Smooth muscle cell of the brain vasculature (primary cell): ENCODE measurements at places on chromosomes 12 and 14.
A peak's percentile ranks its signal among the peaks of the same experiment; 100 is the strongest.

- no peak for DNase-seq
Observed at GRCh38 chr12:64877363-64878004, 53.0 kb downstream of the TBC1D30 start.

DNA sequence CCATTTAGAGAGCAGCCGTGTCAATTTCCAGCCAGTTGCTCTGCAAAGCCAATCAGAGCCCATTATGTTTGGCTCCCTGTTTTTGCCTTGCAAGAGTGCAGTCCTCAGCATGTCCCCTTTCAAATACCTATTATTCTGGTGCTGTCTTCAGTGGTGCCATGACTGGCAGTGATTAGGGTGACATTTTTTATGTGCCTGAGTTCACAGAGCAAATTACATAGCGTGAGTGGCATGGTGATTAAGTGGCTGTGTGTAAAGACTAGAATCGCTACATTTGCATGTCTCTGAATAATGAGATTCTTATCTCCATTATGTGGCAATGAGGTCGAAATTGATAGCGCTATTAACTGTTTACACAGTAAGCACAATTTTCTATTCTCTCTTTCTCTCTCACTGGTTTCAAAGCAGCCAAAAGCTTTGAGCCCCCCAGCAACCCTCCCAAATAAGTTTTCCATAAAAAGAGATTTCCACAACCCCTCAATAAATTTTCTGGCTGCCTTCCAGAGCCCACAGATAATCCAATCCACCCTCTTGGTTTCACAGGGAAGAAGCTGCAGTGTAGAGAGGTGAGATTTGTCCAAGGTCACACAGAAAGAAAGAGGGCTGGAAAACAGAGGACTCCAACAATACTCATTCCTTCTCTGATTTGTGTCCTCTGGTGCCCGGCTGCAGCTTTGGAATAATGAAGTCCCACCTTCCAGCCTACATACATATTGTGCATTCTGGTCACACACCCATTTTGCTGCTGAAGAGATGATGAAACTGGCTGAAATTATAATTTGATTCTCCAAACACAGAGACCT is 58.8 kb upstream of the NUDT4 start:
- no peak for DNase-seq

DNA sequence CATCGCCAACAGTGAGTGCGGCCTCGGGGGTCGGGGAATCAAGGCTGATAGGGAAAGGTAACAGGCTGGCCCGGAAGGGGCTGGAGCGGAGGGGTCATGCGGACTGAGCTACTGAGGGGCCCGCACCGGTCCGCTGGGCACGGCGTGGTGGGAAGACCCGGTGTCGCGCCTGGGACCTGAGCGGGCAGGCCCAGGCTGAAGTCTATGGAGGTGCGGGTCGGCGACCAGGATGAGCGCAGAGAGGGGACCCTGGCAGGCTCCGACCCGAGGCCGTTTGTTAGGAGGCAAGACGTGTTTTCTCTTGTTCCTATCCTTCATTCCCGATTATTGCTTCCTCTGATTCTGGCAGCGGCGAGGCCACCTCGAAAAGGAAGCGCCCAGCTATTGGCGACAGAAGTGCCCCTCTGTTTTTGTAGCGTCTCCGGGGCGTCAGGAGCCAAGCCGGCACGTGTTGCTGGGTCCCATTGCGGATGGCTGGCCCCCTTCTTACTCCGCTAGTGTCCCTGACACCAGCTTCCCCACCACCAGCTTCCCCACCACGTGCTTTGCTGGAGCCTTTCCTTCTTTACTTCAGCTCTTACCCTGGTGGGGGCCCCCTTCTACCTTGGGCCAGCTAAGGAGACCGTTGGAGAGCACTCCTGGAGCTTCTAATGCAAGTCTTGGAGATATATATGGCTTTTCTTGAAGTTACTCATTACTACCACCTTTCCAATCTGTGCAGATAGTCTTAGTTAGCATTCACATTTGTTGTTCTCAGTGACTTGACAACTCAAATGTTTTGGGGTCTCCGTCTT is 653 bp downstream of the PA2G4 start:
- DNase-seq = no peak

DNA sequence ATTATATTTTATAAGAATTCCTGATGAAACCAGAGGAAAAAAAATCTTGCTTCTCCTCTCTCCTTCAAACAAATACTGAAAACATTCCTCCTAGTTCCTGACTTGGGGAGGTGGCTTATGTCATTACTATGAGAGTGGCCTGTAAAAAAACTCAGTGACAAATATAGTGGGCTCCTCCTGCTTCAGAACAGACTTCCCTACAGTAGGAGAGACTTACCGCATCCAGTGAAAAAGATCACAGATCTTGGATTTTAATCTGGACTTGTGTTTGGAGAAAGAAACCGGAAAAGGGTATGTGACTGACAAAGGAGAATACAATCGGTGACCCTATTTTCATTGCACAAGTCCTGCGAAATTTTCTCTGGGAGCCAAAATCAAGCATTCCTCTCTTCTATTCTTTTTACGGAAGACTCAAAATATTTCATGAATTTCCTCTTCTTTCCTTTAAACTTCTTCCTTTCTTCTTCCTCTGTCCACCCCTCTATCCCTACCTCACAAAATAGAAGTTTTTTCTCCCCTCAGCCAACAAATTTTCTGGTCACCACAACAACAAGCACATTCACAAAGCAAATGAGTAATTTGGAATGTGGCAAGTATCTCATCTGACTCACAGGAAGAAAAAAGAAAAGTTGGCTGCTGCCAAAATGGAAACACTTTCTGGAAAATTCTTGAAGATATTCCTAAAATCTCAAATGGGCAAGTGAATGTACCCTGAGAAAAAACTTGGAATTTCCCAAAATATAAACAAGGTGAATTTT is 185.1 kb upstream of the CDKN3 start:
- DNase-seq = no peak

- DNase-seq = no peak
Observed at GRCh38 chr14:99432485-99432884, 48.2 kb downstream of the SETD3 start.

DNA sequence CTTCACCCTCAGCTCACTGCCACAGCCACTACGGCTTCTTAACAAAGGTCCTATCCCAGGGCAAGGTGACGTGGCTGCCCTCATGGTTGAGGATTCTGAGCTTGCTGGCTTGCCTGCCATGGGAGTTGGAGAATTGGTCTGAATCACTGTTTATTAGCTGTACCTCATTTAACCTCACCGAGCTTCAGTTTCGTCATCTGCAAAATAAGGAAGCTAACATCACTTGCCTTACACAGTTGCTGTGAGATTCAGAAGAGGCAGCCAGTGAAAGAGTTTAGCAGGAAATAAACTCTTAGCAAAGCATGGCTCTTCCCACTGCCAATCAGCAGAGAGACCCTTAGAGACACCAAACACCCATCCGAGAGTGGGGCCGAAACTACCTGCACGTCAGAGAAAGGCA is 90.1 kb upstream of the KCNA1 start:
- no peak for DNase-seq

- no peak for DNase-seq
Observed at GRCh38 chr12:130719263-130719859, 3.3 kb upstream of the RIMBP2 start.

- DNase-seq = no peak
Observed at GRCh38 chr14:105605464-105606304, 79.3 kb downstream of the TMEM121 start.

DNA sequence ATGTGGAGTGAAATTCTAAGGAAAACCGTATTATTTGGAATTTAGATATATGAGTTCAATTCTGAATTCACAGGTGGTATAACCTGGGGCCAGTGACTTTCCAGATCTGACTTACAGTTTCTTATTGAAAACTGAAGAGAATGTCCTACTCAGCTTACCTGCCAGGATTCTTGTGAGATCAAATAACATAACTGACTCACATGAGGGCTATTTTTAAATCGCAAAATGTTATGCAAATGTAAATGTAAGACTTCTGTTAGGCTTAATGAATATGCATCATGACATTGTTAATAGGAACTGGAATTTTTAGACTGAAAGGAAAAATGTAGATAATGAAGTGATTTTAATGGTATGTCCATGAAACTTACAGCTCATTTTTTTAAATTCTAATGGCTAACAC is 1142.1 kb downstream of the FLRT2 start:
- no peak for DNase-seq

- no peak for DNase-seq
Observed at GRCh38 chr14:23572524-23572828, 4.9 kb upstream of the AP1G2 start.

DNA sequence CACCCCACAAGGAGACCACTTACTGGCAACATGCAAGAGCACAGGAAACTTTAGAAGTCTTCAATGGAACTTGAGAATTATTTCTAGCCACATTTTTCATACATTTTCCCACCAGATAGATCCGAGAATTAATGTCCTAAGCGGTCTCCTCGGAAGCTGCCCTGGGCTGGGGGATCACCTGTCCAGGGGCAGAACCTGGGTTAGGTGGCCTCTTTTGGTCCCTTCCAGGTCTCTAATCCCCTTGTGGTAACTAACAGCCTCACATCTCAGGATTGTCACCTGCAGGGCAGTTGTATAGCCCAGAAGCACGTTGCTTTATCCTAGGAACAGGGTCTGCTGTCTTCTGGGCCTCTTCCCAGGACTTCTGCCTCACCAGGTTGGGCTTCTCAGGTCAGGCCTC is 38.7 kb upstream of the PRMT8 start:
- no peak for DNase-seq

DNA sequence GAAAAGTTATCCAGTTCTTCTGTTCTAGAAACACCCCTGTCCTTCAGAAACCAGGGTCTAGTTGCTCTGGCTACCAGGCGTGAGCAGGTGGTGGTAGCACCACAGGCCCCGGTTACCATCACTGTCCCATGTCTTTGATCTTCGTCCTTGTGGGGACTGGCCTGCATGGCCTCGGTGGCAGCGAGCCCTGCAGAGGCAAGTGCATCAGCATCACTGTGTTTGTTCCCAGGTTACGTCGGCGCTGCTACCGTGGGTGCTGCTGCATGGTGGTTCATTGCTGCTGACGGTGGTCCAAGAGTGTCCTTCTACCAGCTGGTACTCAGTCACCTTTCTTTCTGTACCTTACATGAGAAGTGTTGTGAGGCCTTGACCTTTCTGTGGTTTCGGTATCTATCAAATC is 58.9 kb downstream of the ANAPC7 start:
- DNase-seq = no peak

DNA sequence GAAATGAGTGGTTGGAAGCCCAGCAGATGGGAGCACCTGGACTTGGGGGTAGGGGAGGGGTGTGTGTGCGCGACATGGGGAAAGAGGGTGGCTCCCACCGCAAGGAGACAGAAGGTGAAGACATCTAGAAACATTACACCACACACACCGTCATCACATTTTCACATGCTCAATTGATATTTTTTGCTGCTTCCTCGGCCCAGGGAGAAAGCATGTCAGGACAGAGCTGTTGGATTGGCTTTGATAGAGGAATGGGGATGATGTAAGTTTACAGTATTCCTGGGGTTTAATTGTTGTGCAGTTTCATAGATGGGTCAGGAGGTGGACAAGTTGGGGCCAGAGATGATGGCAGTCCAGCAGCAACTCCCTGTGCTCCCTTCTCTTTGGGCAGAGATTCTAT is 9.2 kb downstream of the GABARAPL1 start:
- no peak for DNase-seq

DNA sequence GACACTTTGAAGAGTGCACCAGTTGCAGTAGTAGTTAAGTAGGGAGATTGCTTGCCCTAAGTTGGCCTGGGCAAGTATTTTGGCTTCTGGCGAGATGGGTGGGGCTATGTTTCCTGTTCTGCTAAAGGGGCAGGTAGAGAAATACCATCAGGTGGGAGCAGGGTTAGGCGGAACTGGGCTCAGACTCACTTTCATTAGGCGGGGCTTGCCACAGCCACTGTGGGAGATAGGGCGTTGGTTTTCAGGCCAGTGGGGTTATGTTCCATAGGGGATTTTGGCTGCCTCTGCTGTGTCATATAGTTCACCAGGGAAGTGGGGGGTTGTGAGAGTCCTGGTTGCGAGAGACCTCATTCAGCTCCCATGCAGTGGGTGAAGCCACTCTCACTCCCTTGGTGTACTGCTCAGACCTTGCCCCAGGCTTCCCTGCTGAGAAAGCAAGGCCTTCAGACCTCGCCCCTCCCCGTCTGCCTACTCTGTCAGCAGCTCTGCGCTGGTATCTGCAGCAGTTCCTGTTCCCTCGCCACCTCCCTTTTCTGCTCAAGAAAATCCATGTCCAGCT is 43.3 kb downstream of the AEBP2 start:
- no peak for DNase-seq

- no peak for DNase-seq
Observed at GRCh38 chr12:179885-180284, 34.1 kb downstream of the SLC6A12 start.

GRCh38 chr14:34981743-34982420 is 910 bp upstream of the SRP54 start:
- no peak for DNase-seq

- no peak for DNase-seq
Observed at GRCh38 chr12:92229381-92229780, 83.7 kb upstream of the BTG1 start.

DNA sequence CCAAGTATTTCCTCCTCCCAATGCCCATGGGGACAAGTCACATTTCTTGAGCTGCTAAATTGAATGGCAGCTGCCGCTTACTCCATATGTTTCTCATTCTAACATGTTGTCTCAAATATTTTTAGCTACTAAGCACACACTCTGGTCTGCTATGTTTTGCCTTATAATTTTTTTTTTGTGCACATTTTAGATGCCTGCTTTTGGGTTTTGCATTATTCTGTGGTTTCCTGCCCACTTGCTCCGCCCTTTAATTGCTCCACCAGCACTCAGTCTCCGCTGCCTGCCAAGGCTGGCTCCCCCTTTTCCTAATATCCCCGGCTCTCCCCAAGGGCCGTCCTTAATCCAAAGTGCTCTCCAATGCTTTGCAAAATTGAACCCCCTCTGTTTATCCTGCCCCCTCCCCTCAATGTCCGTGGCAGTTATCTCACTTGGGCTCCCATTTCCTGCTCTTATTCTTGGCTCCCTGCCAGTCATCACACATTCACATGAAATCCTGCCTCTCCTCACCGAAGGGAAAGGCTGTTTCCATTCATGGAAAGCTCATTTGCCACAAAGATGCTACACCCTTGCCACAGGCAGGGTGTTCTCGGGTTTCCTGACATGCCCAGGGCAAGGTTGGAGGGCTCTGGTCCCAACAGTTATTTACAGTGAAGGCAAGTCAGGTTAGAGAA is 79.4 kb downstream of the C12orf75 start:
- peak; percentile 53 for DNase-seq

DNA sequence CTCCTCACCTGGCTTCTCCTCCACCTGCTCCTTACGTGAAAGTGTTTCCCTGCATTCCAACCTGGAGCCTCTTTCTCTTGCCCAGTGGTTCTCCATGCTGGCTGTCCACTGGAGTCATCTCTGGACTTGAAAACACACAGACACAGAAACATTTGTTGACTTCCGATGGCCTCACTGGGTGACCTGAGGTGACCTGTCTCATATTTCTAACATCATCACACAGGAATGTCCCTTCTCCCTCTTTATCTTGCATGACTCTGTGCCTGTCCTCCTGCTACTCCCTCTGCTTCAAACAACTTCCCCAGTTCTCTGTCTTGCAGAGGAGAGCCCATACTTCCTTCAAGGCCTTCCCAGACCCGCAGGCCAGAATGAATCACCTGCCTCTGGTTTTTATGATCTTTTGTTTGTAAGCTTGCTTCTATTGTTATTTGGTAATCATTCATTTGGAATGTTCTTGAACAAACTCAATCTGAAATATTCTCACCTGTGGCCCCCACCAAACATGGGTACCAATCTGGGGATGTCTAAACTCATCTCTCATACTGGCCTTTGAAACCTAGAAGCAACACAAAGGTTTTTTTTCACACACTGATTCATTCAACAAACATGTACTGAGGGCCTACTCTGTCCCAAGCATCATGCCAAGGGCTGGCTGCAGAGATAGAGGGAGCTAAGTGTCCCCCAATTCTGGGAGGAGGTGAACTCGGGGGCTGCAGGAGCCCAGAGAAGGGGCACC is 9.7 kb upstream of the RIN3 start:
- DNase-seq = no peak

GRCh38 chr14:52703225-52703624 is 3.8 kb upstream of the PSMC6 start:
- DNase-seq = no peak
